ENCODE measurements at places on chromosomes 12 and 14.

DNA sequence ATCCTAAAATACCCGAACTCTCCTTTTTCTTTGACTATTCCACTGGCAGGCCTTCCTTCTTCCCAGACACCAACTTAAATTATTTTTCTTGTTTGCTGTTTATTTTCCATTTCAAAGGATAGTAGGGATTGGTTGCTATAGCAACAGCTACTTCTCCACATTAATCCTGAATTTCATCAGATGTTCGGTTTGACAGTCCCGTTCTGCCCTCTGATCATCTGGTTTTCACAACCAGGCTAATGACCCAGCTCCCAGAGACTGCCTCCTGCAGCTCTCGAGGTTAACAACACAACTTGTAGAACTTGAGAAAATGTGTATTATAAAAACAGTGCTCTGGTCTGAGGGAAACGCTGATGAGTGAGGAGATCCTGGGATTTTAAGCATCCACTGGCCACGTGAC lies 45.5 kb downstream of the NUAK1 start:
- no peak for DNase-seq

DNA sequence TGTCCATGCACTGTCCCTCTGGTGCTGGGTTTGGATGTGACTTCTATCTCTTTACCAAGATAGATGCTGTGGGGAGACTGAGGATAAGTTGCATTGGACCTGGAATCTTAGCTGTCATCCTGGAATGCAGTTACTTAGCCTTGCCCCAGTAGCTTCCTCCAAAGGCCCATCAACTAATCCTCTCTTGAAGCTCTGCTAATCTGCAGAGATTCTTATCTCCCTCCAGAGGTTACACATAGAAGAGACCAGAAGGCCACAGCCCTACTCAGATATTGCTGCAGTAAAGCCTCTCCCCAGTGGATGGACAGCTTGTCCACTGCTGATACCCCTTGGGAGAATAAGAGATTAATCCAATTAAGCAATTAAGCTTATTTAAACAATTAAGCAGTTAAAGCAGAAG lies 867.2 kb downstream of the BCL11B start:
- DNase-seq = no peak

DNA sequence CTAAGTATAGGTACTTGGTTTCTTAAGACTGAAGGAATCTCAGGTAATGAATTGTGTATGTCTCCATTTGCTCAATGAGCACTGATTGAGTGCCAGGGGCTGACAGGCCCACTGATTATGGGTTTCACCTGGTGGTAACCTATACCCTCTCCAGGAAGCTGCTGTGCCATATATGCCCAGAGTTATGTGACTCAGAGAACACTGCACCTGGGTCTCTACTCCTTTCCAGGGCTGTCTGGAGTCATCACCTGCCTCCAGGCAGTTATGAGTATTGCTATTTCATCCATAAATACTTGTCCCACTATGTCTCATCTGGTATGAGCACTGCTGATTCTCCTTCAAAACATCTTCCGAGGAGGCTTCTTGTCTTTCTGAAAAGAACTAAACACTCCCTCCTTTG lies 692.9 kb downstream of the BCL11B start:
- no peak for DNase-seq

DNA sequence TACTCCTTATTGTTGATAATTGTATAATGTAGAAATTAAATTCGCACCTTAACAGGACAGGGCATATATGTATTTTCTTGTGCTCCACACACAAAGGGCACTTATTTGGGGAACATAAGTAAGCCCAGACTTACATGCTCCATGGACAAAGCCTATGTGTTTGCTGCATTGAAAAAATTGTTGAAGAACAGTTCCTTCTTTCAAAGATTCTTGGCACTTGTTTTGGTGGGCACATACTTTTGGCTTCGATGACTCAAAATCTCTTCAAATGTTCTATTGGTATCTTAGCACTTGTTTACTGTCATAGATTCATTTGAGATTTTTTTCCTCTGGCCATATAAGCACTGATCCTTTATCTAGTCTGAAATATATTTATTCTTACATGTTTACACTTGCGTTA lies 1.4 kb upstream of the MAP4K5 start:
- no peak for DNase-seq

- no peak for DNase-seq
Observed at GRCh38 chr12:63922474-63922873, 78.0 kb downstream of the SRGAP1 start.

DNA sequence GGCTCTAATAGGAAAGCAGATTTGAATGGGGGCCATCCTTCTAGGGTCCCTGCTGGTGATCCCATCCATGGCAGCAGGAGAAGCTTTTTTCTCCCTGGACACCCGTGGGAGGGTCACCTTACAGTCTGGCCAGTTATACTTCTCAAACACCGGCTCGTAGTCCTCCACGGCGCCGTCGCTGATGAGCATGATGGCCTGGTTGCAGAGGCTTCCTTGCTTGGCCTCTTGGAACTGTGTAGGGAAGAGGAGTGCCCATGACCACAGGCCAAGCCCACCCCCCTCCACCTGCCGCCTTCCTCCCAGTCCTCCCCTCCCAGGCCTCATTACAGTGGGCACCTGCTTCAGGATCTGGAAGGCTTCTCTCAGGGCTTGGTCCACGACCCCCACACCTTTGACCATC lies 33.8 kb downstream of the CACNA2D4 start:
- no peak for DNase-seq

- DNase-seq = no peak
Observed at GRCh38 chr12:50926415-50926814, 25.9 kb upstream of the HIGD1C start.

DNA sequence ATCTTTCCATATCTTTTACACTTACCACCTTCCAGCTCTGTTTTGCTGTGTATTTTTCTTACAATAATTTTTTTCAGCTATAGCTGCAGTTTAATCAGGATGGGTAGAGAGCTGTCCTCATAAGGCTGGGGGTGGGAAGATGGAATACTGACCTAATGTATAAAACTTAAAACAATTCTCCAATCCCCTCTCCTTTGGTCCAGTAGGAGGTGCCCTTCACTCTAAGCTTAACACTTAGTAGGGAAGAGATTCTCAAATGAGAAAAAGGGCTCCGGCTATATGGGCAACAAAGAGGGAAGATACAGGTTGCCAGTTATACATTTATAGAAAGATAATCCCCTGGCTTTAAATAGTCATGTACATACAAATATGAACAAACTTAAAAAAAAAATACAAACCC lies 2.8 kb downstream of the ORMDL2 start:
- no peak for DNase-seq

GRCh38 chr12:107014055-107014454 lies 27.1 kb upstream of the MTERF2 start:
- DNase-seq = no peak

GRCh38 chr14:50035214-50035613 lies 81.2 kb downstream of the VCPKMT start:
- no peak for DNase-seq

DNA sequence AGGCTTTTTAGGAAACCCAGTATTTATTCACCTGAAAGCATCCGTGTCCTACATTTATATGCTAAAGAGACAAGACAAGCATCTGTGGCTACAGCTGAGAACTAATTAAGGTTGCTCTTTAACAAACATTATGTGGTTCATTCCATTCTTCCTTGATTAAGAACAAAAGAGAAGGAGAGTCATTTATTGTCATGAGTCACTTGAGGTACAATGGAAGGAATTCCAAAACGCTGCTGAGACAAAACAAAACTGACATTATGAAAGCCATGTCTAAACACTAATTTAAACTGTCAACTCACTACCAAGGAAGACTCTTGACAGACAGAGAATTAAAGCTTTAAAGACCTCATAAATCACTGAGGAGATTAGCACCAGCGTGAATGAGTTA lies 214.4 kb downstream of the BMP4 start:
- DNase-seq = no peak

- no peak for DNase-seq
Observed at GRCh38 chr14:103185051-103186029, 62.1 kb downstream of the TNFAIP2 start.

DNA sequence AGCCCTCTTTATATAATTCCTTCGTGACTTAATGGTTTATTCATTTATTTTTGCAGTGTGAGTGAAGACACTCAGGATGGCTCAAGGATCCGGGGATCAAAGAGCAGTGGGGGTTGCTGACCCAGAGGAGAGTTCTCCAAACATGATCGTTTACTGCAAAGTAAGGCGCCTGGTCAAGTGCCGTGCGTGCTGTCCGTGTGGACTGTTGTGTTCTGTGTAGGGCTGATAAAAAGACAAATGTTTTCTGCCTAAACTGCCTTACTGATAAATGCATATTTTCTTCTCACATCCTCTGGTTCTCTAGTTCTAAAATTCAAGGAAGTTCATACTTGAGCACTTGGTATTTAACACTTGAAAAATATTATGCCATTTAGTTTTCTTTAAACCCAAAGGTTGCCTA lies 32.5 kb downstream of the RGS6 start:
- DNase-seq = no peak
